ENCODE measurements at places on chromosomes 13 and 19. TPM values are rescaled to one million over a fixed set of nuclear protein-coding genes. Genes with fewer than 3 reads are reported as not detected.
A peak's percentile ranks its signal among the peaks of the same experiment; 100 is the strongest.

- no peak for DNase-seq
- H3K36me3 ChIP-seq = no peaks in the 10 kb centered on the region
- H3K4me1 ChIP-seq = peaks cover 96% of the 10 kb centered on the region
- H3K4me3 ChIP-seq = no peak overlapping the region
- no peaks in the 10 kb centered on the region for H3K27me3 ChIP-seq
- H3K27ac ChIP-seq = peak overlapping the region; percentile 83
Measured at GRCh38 chr13:99421758-99422585, 79.3 kb upstream of the TM9SF2 start.

DNA sequence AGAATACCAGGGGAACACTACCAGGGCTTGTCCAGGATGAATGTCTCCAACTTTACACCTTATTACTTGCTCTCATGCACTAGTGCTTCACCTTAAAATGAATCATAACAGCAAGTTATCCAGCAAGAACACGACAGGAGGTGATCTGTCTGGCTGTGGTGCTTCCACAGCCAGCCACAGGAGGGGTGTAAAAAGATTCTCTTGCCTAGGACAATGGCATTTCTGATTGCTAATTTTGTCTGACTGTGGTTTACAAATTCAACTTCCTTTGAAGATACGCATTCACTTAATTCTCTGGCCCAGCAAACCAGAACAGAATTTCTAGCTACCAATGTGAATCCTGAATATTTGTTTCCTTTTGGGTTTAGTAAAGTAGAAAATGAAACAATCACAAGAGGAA is 23.1 kb upstream of the COG3 start:
- no peaks in the 10 kb centered on the region for H3K4me1 ChIP-seq
- H3K36me3 ChIP-seq = no peaks in the 10 kb centered on the region
- H3K27ac ChIP-seq = no peak overlapping the region
- no peak overlapping the region for H3K4me3 ChIP-seq
- H3K27me3 ChIP-seq = no peaks in the 10 kb centered on the region

DNA sequence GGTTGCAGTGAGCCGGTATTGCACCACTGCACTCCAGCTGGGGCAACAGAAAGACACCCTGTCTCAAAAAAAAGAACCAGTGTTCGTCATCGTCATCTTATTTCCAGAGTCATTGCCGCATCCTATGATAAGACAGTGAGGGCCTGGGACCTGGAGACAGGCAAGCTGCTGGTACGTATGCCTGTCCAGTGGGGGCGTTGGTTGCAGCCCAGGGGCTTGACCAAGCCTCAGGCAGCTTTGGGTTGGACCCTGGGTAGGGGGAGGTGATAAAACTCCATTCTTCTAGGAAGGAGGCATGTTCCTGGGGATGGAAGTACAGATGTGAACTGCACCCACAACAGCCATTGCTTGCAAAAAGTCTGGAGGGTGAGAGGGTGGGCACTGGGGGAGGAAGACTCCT is 15.6 kb downstream of the WDR88 start:
- no peak overlapping the region for H3K4me3 ChIP-seq
- H3K27ac ChIP-seq = no peak overlapping the region
- DNase-seq = no peak
- no peaks in the 10 kb centered on the region for H3K36me3 ChIP-seq

GRCh38 chr13:35953537-35954206 is 177.5 kb downstream of the DCLK1 start:
- H3K36me3 ChIP-seq = no peaks in the 10 kb centered on the region
- H3K4me3 ChIP-seq = no peak overlapping the region
- H3K27ac ChIP-seq = no peak overlapping the region
- DNase-seq = no peak

DNA sequence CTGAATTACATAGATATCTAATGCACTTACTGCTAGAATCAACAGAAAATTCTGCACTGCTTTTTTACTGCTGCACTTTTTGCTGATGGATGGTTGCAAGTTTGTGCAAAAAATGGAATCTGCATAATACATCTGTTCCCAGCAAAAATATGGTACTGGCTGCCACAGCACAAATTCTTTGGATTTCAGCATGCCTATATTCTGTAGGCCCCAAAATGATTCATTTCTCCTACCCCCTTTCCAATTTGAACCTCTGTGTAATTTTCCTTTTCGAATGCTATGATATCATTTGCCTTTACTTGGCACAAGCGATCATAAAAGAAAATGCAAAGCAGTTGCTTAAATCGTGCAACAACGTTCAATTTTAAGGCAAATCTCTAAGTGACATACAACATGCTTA is 524.2 kb upstream of the NBEA start:
- no peak overlapping the region for H3K27ac ChIP-seq
- no peaks in the 10 kb centered on the region for H3K4me1 ChIP-seq
- H3K36me3 ChIP-seq = no peaks in the 10 kb centered on the region
- no peak overlapping the region for H3K4me3 ChIP-seq
- no peaks in the 10 kb centered on the region for H3K27me3 ChIP-seq

GRCh38 chr13:73870970-73871935 is 263.0 kb downstream of the KLF12 start:
- H3K4me3 ChIP-seq = no peak overlapping the region
- no peak overlapping the region for H3K27ac ChIP-seq
- peak; percentile 17 for DNase-seq

DNA sequence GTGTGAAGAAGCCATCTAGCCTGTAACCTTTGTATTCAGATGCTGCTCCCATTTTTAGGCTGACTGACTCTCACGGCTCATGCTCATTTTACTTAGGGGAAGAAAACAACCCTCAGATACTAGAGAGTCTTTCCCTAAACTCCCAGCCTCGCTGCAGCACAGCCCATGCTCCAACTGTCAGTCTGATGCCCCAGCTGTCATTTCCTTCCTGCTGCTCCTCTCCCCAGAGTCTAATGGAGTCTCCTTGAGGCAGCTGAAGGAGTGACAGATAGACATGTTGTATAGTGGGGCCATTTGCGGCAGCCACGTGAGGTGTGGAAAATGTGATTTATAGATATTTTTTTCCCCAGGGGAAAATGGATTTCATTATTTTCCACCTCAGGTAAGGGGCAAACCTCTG is 59.2 kb upstream of the OLFM4 start:
- no peaks in the 10 kb centered on the region for H3K36me3 ChIP-seq
- H3K27ac ChIP-seq = no peak overlapping the region
- no peak overlapping the region for H3K4me3 ChIP-seq
- no peaks in the 10 kb centered on the region for H3K4me1 ChIP-seq
- no peak for DNase-seq

DNA sequence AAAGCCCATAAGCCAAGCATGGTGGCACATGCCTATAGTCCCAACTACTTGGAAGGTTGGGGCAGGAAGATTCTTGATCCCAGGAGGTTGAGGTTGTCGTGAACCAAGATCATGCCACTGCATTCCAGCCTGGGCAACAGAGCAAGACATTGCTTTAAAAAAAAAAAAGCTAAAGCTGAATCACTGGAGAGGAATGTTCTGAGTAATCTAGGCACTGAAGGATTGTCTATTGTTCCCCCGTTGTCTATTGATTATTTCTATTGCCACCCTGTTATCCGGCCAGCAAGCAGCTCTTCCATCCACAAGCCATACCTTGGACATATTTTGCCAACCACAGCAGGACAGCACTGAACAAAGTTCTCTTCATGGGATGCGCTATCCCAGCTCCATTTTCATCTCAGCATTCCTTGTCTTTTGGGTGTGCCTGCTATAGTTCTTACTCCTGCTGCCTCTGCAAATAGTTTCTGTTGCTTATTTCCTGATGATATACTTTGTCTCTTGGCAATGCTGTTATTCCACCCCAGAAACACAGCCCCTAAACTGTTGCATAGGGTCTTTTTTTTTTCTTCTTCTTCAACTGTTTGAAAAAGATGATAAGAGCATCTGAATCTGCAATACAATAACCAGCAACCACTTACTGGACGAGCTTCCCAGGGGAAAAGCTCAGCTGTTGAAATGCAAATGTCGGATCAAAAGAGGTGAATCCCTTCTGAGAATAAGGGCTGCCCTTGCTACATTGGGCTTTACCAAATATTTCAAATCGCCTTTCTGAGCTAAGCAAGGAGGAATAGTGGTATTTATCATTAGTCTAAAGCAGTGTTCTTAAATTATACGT is 22.2 kb upstream of the SIAH3 start:
- no peak for DNase-seq
- no peaks in the 10 kb centered on the region for H3K4me1 ChIP-seq
- no peak overlapping the region for H3K27ac ChIP-seq
- no peak overlapping the region for H3K4me3 ChIP-seq
- H3K36me3 ChIP-seq = no peaks in the 10 kb centered on the region

DNA sequence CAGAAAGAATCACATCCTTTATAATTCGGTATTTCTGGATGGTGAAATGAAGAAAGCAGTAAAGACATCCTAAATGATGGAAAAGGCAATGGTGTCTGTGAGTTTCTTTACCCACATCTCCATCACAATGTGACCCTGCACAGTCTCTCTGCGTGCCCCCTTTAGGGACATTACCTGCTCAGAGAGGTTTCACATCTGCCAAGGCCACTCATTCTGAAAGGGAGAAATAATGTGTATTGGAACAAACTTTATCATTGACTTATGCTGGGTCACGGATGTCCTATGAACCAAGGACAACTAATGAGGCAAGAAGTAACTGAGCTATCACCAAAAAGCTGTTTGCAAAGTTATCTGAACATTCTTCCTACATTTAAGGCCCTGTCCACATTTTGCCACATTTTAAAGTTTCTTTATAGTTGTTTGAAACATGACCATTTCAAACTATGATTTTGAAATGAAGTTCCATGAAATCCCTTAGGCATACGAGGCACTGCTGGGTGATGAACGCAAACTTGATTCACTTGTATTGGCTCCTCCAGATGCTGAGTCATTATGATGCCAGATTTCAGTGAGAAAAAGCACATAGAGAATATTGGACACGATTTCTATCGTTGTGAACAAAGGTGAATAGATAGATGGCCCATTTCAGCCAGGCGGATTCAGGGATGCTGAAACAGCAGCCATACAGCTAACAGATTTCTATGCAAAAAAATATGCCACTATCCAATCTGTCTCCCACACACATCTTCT is 63.5 kb upstream of the HMGB1 start:
- no peaks in the 10 kb centered on the region for H3K27me3 ChIP-seq
- H3K27ac ChIP-seq = no peak overlapping the region
- no peaks in the 10 kb centered on the region for H3K4me1 ChIP-seq
- H3K4me3 ChIP-seq = no peak overlapping the region
- no peaks in the 10 kb centered on the region for H3K36me3 ChIP-seq

DNA sequence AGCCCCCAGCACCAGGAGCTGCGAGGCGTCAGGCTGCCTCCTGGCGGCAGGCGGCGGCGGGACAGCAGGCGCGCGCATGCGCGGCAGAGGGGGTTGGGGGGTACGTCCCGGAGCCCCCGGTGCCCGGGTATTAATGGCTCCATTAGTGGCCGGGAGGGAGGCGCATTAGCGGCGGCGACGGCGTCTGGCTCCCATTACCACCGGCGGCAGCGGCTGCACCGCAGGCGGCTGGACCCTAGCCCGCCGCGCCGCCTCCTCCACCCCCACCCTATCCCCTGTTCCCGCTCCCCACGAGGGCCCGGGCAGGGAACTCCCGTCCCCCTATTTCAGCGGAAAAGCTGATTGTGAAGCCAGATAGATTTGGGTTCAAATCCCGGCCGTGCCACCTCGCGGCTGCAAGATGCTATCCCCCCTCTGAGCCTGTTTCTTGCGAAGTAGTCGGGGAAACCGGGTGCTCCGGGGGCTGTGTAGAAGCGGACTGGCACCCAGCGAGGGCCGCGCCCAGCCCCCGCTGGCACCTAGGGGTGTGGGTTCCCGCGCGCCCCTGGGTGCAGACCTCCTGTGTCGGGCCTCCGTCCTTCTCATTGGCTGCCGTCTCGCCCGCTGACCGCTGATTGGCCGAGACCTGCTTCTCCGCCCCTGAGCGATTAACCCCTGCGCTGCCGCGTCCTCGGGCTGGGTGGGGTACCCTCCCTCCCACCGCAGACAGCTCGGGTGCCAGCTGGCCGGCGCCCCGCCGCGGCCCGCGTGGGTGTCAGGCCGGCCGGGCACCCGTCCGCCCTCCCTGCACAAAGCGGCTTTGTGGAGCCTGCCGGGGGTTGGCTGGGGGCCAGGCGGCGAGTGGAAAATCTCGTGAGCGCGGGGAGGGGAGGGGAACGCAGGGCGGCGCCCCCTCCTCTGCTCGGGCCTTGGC is 11.1 kb downstream of the CIC start:
- H3K4me3 ChIP-seq = peak overlapping the region; percentile 95
- H3K4me1 ChIP-seq = peaks cover 45% of the 10 kb centered on the region
- DNase-seq = peak; percentile 89
- no peaks in the 10 kb centered on the region for H3K27me3 ChIP-seq
- no peaks in the 10 kb centered on the region for H3K36me3 ChIP-seq
- H3K27ac ChIP-seq = peak overlapping the region; percentile 88

DNA sequence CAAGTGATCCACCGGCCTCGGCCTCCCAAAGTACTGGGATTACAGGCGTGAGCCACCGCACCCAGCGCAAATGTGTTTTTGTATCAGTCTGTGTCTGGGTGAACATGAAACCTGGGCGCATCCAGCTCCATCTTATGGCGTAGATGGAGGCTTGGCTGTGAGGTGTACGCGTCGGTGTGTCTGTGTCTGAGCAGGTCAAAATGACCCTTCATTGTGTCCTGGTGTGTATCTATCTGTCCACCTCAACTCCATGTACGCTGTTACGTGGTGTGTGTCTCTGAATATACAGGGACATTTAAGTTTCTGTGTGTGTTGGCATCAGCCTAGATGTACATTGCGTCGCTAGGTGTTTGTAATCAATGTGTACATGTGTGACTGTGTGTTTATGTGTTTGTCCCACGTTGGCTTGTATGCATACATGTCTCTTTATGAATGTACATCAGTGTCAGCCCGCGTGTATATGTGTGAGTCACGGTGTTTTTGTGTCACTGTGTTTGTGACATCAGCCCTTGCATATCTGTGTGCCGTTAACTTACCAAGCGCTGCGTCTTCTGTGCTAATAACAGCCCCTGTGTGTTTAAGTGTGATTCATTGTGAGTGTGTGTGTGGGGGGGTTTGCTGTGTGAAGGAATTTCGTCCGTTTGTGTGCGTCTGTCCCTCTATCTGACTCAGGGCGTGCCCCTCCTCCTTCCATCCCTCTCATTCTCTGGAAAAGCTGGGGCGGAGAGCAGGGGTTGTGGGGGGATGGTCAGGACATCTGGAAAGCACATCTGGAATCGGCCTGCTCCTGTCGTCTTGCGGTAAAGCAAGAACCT is 6.4 kb downstream of the AXL start:
- H3K4me3 ChIP-seq = peak overlapping the region; percentile 58
- H3K27me3 ChIP-seq = no peaks in the 10 kb centered on the region
- H3K27ac ChIP-seq = peak overlapping the region; percentile 51

DNA sequence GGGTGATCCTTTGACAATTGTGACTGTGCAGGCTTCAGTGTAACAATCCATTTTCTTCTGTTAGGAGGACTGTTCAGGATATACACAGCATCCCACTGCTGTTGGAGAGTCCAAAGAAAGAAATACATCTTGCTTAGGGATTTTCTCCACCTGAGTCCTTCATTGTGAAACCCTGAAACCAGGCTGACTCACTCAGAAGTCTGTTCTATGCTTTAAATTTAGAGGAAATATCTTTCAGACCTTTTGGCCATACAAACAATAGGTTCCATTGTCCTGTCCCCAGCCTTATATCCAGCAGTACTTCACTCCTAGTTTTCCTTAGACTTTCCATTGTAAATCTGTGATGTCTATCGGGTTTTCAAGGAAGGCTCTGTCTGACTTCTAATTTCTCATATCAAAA is 379.1 kb downstream of the SUCLA2 start:
- H3K36me3 ChIP-seq = no peaks in the 10 kb centered on the region
- H3K4me1 ChIP-seq = no peaks in the 10 kb centered on the region
- H3K4me3 ChIP-seq = no peak overlapping the region
- H3K27ac ChIP-seq = no peak overlapping the region
- DNase-seq = no peak
- H3K27me3 ChIP-seq = no peaks in the 10 kb centered on the region

Gene SAE1
- 35.9 TPM for total RNA-seq

Gene LILRA6
- 0.97 TPM for total RNA-seq

Gene CEACAM3
- not detected for total RNA-seq

Gene SIGLECL1
- not detected for total RNA-seq

Gene ZNF90
- total RNA-seq = 5.6 TPM

Gene FLT1
- total RNA-seq = 2.4 TPM

Gene LGI4
- total RNA-seq = 0.59 TPM

Gene NAPSA
- 0.72 TPM for total RNA-seq

Data from naive thymus-derived CD4-positive, alpha-beta T cell (primary cell).